ENCODE measurements at places on chromosomes 5 and 9.

DNA sequence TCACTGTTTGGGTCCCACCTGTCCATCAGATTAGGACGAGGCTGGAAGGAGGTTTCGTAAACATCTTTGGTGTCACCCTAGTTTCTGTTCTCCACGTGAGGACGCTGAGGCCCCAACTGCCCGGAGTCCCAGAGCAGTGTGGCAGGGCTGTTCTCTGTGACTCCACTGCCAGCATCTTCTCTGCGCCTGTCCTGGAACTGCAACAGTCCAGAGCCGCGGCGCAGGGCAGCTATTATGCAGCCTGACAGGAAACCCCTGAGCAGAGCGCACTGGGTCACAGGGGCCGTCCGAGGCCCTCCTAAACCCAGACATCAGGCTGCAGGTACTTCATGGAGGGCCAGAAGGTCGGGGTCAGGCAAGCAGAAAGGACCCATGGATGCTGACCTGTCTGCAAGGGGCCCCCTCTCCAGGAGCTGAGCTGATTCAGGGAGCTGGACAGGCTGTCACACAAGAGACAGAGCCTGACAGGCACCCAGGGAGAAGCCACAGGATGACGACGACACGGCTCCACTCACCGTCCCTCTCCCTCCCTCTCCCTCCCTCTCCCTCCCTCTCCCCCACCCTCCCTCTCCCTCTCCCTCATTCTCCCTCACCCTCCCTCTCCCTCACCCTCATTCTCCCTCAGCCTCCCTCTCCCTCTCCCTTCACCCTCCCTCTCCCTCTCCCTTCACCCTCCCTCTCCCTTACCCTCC lies 31.7 kb downstream of the DBH start:
- no peak for DNase-seq

DNA sequence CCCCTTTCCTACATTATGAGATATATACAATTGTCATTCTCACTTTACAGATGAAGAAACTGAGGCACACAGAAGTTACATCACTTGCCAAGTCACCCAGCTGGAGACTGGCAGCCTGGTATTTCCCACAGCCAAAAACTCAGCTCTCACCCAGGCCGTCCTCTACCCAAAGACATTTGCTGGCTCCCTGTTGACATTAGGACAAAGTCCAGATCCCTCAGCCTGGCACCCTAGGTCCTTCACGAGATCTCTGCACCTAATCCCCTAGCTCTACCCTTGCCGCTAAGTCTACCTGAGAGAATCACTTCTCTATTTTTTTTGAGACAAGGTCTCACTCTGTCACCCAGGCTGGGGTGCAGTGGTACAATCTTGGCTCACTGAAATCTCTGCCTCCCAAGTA lies 26.8 kb upstream of the LHX2 start:
- no peak for DNase-seq

- DNase-seq, result no peak
Observed at GRCh38 chr9:18745710-18746109, 271.8 kb downstream of the ADAMTSL1 start.

GRCh38 chr5:126373375-126374108 lies 49.7 kb upstream of the GRAMD2B start:
- no peak for DNase-seq

DNA sequence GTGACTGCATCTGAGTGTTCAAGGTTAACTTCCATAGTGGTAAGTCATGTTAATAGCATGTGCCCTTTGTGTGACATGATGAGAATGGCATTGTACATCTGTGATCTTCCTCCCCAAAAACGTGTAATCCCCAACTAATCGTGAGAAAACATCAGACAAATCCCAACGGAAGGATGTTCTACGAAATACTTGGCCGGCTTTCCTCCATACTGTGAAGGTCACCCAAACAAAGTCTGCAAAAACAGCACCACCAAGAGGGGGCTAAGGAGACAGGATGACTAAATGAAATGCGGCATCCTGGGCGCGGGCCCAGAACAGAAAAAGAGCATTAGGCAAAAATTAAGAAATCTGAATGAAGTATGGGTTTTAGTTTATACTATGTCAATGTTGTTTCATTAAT lies 81.8 kb downstream of the MED10 start:
- no peak for DNase-seq

DNA sequence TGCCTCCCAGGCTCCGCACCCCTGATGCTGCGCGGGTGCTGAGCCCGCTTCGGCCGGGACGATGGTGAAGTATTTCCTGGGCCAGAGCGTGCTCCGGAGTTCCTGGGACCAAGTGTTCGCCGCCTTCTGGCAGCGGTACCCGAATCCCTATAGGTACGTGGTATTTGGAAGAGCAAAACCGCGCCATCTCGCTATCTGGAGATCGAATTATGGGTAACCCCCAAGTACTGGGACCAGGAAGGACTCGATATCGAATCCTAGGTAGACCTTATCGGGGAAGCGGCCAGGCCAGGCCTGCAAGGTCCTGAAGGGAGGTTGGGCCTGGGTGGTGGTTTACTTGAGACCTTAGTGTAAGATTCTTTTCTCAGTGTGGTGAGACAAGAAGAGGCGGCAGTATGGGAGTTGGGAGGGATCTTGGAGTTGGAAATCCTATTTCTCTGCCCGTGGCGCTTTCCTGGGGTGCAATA lies 359 bp downstream of the PRELID1 start:
- no peak for DNase-seq

- DNase-seq, result no peak
Observed at GRCh38 chr5:106269252-106269843, 1401.4 kb downstream of the EFNA5 start.

- no peak for DNase-seq
Observed at GRCh38 chr5:137481596-137481995, 17.5 kb downstream of the SPOCK1 start.

DNA sequence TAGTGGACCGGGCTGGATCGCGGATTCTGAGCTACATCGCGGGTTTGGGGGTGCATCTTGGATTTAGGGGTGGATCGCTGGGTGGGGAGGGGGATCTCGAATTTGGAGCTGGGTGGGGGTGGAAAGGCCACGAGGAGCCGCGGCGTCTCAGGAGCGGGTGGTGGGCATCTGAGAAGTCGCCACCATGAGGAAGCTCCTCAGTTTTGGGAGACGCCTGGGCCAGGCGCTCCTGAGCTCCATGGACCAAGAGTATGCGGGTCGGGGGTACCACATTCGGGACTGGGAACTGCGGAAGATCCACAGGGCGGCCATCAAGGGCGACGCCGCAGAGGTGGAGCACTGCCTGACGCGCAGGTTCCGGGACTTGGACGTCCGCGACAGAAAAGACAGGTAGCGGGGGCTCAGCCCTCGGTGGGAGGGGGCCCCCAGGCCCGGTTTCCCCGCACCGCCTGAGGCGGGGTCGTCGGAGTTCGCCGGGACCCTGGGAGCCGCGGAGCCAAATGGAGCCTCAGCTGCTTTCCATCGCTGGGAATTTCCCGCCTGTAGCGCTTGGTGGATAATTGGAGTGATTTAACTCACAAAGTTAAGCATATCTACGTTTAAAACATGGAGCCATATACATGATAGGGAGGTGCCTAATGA lies 376 bp downstream of the ANKRD18B start:
- DNase-seq, result no peak

DNA sequence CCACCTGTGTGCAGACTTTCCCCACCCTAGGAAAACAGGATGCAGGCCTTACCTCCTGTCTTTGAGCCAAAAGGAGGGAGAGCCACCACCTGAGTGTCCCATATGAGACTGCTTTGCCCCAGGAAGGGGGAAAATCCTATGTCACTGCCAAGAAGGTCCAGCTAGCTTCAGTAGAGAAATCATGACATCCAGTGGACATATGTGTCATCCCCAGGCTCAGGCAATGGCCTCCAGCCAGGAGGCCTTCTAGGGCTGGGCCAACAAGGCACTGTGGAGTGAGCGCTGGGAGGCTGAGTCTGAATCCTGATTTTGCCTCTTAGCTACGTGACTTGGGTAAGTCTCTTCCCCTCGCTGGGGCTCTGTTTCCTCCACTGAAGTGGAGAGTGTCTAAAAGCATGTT lies 60.2 kb downstream of the SMIM23 start:
- DNase-seq, result no peak

GRCh38 chr9:107669422-107669821 lies 179.9 kb upstream of the KLF4 start:
- no peak for DNase-seq

- no peak for DNase-seq
Observed at GRCh38 chr9:107213561-107214028, 69.5 kb upstream of the RAD23B start.

GRCh38 chr5:9338796-9339195 lies 207.1 kb downstream of the SEMA5A start:
- no peak for DNase-seq

- no peak for DNase-seq
Observed at GRCh38 chr5:151571270-151572173, 19.6 kb downstream of the FAT2 start.

- DNase-seq, result no peak
Observed at GRCh38 chr5:149455889-149456409, 76.9 kb upstream of the IL17B start.

GRCh38 chr9:13555989-13556500 lies 276.6 kb upstream of the MPDZ start:
- DNase-seq, result no peak

DNA sequence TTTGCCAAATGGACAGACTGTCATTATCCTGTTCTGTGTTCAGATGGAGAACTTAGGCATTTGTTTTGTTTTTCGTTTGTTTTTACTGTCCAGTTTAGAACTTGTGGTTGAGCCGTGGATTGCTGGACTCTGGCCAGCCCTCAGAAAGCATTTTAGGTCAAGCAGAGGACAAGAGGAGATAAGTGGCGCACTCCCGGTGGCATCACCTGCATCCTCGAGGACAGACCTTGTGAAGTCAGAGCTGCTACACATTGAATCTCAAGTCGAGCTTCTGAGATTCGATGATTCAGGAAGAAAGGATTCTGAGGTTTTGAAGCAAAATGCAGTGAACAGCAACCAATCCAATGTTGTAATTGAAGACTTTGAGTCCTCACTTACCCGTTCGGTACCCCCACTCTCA lies 8.9 kb downstream of the MTRR start:
- no peak for DNase-seq

DNA sequence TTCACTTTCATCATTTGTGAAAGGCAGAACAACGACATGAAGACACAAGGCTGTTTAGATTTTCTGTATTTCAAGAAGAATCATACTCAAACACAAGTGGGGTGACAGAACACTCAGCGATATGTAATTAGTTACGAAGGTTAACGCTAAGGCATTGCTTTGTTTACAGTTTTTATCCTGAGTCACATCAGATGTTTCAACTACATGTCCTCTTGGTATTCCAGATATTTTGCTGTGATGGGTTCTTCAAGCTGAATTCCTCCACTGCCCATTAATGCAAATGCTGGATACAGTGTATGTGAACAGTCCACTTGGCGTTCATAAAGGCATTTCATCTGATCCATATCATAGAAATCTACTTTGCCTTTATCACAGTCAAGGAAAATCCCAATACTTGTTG lies 43.4 kb downstream of the TRIM36 start:
- no peak for DNase-seq

DNA sequence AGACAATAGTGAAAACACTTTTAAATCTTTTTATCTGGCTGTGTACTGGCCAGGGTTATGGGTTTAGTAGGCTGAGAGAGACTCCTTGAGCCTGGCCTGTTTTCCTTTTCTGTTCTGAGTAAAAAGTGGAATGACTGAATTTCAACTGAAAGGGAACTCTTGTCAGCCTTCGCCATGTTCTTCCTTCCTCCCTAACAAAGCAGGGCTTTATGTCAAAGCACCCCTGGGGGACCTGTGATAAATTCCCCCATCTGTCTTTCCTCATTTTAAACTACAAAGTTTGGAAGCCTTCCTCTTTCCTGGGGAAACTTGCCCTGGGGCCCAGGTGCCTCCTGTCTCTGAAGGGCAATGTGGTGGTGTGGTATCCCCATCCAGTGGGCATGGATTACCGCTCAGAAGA lies 29.7 kb downstream of the LARP1 start:
- no peak for DNase-seq

GRCh38 chr5:32082701-32083100 lies 91.4 kb downstream of the GOLPH3 start:
- no peak for DNase-seq
